Activated gamma-delta T cell treated with anti-CD3 and anti-CD28 coated beads, Interleukin-2, amount 50 U/mL, for 16 hours (primary cell): ENCODE measurements at places on chromosomes 5 and 9.

DNA sequence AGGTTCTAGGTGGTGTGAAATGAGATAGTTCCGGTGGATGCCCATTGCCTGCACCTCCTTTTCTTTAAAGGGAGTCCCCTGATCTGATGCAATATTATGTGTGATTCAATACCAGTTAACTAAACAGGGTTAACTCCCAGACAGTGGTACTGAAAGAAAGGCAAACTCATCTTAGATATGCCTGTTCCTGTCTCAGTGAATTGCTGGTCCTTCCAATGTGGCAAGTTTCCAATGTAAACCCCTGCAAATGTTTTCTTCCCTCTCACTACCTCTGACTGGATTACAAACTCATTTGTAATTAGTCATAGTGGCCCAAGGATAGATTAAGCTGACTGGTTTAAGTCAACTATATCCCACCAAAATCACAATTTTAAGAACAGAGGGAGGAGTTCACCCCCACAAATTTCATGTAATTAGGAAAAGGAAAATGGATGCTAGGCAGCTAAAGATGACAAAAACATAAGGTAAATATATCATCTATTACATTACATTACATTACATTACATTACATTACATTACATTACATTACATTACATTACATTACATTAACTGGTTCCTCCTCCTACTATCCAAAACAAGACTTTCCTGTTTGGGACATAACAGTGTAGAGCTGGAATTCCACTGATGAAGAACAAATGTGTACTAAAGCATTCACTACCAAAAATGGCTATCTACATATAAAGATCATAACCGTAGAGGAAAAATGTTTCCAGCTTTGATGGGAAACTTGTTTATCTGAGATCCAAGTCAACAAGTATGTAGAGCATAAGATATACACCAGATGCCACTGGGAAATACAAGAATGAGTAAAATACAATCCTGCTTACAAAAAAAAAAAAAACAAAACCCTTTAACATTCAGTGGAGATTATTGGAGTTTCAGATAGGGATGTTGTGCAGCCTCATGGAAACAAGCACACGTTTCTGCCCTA, 121.5 kb upstream of the SNX2 start:
- no peak for DNase-seq

DNA sequence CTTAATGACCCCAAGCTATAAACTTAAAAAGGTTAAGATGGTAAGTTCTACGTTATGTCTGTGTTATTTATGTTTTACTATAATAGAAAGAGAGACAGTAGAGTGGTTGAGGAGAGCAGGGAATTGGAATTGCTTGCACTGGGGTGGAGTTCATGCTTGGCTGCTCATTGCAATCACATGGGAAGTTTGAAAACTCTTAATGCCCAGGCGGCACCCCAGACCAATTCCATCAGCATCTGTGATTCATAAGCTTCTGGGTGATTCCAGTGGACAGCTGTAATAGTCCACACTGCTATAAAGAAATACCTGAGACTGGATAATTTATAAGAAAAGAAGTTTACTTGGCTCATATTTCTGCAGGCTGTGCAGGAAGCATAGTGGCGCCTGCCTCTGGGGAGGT, 323.9 kb upstream of the MSX2 start:
- no peak for DNase-seq

GRCh38 chr9:101366038-101366756, 18.6 kb downstream of the BAAT start:
- DNase-seq: no peak

DNA sequence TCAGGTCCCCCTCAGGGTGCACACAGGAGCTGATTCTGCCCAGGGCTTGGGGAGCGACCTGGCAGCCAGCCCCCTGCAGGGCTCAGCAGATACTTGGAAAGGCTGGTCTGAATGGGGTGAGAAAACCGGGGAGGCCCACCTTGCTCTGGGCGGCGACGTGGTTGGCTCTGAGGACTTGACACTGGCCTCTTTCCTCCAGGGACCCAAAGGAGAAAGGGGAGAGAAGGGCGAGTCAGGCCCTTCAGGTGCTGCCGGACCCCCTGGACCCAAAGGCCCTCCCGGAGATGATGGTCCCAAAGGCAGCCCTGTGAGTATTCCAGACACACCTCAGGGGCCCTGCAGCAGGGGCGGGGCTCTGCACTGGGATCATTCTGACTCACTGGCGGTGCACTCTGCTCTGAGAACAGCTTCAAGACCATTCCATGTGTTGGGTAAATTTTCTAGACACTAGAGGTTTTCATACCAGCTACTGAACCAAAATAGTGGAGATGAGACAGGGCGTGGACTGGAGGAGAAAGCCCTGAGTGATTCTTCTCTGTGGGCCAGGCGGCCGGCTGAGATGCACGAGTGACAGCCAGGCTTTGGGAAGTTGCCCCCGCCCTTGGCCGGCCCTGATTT, 65.9 kb upstream of the FCN2 start:
- DNase-seq: no peak

DNA sequence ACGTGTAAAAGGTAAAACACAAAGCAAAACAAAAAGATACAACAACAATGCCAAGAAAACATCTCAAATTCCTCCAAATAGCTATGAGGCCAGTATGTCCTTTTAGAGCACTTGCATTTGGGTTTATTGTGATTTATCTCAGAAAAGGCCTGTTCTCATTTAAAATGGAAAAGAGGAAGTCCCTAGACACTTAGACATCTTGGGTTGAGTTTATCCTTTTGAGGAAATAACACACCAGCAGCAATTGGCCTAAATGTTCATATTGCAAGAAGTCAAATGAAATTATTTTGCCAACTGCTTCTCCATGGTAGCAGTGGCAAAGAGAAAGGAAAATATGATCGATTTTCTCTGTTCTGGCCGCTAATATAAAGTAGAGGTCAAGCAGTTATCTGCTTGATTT, 43.6 kb upstream of the TRMT10B start:
- DNase-seq: no peak

DNA sequence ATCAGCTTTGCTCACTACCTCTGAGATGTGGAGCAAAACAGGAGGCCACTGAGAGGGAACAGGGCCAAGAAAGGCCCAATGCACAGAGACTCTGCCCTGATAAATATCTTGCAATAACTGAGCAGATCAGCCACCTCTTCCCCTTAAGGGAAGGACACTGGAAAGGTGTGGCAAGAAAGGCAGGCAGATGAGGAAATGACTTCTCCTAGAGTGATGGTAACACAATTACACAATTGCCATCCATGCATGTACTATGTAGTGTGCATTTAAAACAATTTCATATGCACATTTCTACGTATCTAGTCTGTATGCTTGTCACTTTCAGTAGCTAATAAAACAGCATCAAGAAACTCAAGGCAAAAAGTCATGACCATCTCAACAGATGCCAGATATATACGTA, 322.5 kb downstream of the DRD1 start:
- DNase-seq: no peak

- no peak for DNase-seq
Measured at GRCh38 chr5:52996979-52997378, 7.8 kb downstream of the ITGA2 start.

DNA sequence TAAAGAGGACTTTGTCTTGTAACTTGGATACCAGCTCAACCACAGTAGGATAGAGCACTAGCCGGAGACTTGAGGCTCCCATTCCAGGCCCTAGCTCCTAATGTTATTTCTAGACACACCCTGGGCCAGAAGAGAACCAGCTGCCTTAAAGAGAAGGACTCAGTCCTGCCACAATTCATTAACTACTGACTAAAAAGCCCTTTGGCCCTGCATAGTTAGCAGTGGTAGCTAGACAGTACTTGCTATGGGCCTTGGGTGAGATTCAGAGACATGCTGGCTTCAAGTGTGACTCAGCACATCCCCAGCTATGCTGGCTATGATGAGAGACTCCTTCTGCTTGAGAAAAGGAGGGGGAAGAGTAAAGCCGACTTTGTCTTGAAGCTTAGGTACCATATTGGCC, 47.3 kb downstream of the TMEM167A start:
- DNase-seq: no peak

- no peak for DNase-seq
Measured at GRCh38 chr5:171776213-171776612, 9.4 kb upstream of the SMIM23 start.

GRCh38 chr5:169694091-169694625, 57.1 kb downstream of the DOCK2 start:
- no peak for DNase-seq

DNA sequence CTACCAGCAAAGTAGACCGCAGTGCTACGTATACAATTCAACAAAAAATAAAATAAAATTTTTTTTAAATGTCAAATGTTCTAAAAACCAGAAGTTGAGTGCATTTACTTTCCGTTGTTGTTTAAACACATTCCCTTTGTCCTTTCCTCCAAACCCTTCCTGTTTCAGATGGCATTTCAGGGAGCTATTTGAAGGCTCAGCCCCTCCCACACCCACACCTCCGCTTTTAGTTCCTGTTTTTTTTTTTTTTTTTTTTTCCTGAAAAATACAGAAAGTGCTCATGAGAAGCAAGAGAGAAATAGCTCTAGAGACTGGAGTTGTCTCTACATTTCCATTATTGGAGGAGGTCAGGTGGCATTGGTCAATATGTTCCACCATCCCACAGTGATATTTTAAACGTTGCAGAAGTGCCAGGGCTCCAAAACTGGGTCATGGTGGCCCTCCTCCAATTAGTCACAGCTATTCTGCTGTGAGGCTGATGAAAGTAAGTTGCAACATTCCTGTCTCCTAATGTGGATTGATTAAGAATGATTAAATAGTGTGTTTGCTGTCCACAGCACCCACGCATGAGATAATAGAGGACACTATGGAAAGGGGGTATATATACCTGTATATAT, 106.9 kb downstream of the GABRG2 start:
- DNase-seq: no peak

DNA sequence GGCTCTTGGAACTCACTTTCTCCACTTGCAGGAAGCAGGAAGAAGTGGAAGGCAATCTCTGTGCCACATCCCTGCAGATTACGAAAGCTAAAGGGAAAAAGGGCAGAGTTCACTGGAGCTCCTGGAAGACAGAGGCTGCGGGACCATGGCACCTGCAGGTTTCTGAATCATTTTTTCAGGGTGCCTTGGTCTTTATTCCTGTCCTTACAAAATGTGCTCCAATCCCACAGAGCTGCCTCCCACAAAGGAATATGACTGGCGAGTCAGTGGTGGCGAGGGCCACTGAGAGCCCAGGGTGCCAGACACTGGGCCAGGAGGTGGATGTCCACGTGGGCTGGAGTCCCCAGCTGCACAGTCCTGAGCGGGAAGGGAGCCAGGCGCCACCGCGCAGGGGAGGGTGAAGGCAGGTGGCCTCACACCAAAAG, 183.0 kb downstream of the FANCC start:
- no peak for DNase-seq

DNA sequence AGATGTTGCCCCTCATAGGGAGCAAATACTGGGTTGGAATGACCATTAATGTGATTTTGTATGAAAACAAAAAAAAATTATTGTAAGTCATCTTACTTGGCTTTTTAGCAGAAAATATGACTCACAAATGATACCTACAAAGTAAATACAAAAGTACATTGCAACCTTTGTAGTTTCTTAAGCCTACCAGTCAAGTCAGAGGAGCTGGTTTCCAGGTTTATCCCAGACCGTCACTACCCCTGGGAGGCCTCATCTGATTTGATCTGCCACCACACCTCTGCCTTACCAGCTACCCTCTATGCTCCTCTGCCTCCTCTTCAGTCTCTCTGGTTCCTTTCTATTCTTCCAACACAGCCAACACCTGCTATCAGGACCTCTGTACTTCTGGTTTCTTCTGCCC, 349.9 kb upstream of the CCNH start:
- DNase-seq: no peak

DNA sequence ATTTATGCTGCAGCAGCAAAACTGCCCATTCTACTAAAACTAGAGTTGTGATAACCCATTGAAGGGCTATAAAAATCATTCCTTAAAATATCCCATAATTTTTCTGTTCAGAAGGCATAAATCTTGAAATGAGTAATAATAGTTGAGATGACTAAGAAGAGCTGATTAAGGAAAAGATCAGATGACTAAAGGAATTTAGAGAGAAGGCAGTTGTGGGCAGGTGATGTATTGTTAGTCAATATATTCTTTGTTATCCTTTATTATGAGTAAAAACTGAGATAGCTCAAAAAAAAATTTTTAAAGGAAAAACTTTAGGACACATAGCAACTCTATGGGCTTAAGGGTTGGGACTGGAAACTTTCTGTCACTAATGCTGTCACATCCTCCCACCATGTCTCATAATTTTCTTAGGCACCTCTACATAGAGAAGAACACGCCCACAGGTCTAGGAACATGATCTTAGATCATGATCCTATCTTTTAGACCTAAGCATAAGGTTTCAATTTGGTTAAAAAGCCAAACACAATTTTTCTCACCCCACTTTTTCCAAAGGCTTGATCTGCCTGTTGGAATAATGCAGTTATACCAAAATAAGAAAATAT, 597.5 kb upstream of the MEF2C start:
- DNase-seq: no peak

DNA sequence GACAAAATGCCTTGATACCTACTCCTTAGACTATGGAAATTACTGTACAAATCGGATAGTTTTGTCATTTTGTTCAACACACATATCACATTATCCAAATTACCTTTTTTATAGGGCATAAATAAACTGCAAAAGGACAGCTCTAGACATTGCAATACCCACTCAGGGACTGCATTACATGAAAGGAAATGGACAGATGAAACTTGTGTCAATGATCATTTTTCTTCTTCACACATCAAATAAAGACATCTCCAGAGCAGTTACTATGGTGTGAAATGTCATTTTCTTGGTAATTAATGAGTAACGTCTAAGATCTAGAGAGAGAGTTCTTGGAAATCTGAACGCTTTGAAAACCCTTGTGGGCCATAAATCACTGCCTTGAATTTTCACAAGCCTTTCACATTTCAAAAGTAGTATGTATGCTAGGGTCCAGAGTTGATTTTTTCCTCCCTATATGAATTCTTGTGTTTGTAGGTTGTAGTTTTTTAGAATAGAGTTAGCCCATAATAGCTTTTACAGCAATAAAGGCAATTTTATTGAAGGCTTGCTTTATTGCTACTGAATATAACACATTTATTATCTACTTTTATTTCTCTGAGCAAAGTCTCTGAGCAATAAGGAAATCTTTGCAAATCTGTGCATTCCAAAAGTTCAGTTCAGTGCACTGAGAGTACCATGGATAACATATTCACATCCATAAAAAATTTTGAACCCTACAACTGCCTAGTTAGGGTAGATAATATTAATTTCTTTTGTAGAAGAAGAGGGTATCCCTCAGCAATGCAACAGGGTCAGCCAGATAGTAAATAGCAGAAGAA, 358.0 kb upstream of the PCSK5 start:
- no peak for DNase-seq
